ENCODE measurements at places on chromosomes 6 and 20. TPM values are rescaled to one million over a fixed set of nuclear protein-coding genes. Genes with fewer than 3 reads are reported as not detected.

The STMND1 gene
- 2.9 TPM for total RNA-seq

GRCh38 chr20:49906101-49906604 lies 9.2 kb downstream of the SPATA2 start:
- DNase-seq, result peak; percentile 85

The PTCRA gene
- 10.7 TPM for total RNA-seq

- DNase-seq, result no peak
Observed at GRCh38 chr6:49918787-49919186, 45.2 kb downstream of the DEFB114 start.

The RBPJL gene
- not detected for total RNA-seq

DNA sequence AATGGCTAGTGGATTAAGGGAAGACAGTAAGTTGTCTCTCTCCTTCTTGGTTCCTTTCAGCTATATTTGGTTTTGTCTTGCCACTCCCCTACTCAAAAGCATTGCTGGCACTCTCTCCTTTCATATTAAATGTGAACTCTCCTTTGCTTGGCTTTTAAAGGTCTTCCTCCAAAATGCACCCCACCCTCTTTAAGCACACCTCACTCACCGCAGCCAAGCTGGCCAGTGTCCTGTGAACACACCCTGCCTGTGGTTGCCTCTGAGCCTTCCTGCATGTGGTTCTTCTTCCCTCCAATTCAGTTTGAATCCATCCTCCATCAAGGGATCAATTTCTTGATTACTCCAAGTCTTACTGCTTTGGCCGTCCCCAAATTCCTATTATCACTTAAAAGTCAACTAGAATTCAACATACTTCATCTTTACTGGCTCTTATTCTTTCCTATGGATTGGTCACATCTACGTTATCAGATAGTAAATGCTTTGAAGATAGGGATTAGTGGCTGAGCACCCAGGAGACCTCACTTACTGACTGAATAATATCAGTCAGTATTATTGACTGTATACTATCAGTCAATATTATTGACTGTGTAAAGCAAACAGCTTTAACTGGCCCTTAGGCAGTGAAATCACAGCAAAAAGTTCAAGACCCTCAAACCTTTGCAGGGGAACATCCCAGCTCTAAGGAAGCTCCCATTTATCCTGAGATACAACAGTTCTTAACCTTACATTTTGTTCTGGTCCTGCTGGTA lies 41.6 kb upstream of the SPDEF start:
- no peak for DNase-seq

- no peak for DNase-seq
Observed at GRCh38 chr6:34094474-34095135, 51.3 kb downstream of the GRM4 start.

The FAM209A gene
- not detected for total RNA-seq

DNA sequence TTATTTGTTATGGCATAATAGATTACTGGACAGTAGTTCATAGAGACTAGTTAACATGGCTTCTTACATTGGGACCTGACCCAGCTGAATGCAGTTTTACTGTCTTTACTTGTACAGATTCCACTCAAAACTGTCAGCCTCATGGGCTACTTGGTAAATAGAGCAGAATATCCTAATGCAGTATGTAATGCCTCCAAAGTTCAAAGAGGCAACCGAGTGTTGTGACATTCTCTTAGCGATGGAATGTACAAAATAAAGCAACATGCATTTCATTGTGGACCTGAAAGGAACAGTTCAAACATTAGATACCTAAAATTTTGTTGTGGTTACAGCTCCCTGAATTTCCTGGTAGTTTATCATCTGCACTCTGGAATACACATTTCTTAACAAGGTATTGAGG lies 29.1 kb upstream of the RGS17 start:
- no peak for DNase-seq

DNA sequence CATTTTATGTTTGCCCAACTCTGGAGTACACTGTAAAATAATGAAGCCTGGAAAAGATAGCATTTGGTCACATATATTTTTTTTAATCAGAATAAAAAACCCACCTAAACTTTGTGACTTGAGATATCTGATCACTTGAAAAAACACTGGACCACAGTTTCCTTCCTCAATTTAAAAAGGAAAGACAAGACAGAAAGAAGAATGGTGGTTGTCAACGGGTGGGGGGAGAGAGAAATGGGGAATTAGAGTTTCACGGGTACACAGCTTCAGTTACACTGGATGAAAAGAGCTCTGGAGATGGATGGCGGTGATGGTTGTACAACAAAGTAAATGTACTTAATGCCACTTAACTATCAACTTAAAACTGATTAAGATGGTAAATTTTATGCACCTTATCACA lies 14.7 kb upstream of the DST start:
- no peak for DNase-seq

- DNase-seq, result no peak
Observed at GRCh38 chr6:63352069-63352543, 32.3 kb upstream of the LGSN start.

- DNase-seq, result no peak
Observed at GRCh38 chr6:438634-439170, 47.1 kb downstream of the IRF4 start.

The EDN3 gene
- 2.1 TPM for total RNA-seq

The WFDC12 gene
- not detected for total RNA-seq

DNA sequence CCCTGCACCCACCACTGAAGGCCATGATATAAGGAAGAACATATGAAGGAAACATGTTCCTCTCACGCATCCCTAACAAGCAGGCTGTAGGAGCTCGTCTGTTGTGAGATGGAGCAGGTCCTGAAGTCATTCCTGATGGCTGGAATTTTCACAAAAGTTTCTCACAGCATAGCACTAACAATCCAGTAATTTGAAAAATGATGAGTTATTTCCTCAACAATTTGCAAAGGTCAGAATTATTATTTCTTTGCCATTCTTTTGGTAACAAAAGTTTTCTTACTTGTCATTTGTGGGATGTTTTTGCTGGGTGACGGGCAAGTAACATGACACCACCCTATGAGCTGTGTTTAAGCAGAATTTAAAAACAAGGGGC lies 27.6 kb upstream of the FRMD1 start:
- DNase-seq, result no peak

- no peak for DNase-seq
Observed at GRCh38 chr6:19289457-19289856, 547.7 kb upstream of the ID4 start.

- DNase-seq, result no peak
Observed at GRCh38 chr20:20552076-20552475, 160.4 kb downstream of the RALGAPA2 start.

The AP5S1 gene
- 12.5 TPM for total RNA-seq

DNA sequence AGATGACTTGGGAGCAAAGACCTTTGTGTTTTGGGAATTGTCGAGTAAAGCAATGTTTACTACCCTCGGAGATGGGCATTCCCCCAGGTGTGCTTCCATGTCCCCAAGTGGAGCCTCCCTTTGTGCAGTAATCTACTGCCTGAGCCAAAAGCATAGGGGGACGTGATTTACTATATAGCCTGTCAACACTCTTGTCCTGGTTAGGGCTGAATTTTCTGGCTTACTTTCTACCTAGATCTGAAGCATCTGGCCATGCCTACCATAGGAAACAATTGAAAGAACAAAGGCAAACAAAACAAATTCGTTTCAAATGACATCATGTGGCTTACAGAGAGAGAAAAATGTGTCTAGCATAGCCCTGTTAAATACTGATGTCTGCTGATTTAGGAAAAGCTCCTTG lies 350.6 kb downstream of the SAMD5 start:
- DNase-seq, result no peak

DNA sequence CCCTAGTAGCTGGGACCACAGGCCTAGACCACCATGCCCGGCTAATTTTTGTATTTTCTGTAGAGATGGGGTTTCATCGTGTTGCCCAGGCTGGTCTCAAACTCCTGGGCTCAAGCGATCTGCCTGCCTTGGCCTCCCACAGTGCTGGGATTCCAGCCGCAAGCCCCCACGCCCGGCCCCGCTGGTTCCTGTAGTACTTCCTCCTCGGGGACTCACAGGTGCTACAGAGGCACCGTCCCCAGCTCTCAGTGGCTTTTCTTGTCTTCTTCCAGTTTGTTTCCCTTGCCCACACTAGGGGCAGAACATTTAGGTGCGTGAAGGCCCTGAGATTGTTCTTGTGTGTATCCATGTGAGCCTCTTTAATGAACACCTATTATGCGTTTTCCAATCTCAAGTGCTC lies 773 bp upstream of the ZBP1 start:
- peak; percentile 74 for DNase-seq

DNA sequence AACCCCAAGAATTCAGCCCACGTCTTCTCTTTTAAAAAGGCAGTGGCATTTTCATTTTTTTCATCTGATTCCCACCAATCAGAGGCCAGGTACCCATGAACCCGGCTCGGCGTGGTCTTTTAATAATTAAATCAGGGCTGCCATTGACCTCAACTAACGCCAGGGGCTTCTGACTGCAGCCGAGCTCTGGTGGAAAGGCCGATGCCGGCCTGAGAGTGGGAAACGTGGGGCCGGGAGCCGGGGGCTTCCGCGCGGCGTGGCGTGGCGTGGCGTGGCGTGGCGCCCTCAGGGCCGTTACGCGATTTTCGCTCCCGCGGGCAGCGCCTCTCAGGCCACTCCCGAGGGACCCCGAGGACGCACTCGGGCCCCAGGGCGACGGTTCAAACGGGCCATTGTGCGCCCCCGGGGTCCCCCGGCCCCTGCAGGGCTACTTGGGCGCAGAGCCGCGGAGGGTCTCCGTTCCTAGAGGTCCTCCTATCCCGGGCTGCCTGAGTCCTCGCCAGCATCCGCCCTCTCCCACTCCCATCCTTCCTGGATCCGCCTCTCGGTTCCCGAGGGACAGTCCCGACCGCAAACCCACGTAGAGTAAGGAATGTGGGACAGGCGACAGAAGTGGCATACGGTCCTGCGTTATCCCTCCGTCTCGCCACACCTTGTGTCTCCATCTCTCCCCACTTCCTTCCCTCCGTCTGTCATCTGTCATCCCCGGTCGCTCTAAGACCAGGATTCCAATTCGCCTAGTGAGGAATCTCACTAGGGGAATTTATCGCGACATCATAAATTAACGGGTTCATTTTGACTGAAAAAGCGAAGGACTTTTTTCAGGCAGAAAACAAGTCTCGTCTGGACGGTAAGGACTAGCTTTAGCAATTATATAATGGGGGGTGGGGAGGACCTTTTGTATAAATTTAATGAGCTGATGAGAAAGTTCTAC lies 876 bp upstream of the TBPL1 start:
- peak; percentile 56 for DNase-seq

The VWA7 gene
- total RNA-seq, result 6.2 TPM

GRCh38 chr6:53679446-53679933 lies 13.9 kb upstream of the KLHL31 start:
- no peak for DNase-seq

DNA sequence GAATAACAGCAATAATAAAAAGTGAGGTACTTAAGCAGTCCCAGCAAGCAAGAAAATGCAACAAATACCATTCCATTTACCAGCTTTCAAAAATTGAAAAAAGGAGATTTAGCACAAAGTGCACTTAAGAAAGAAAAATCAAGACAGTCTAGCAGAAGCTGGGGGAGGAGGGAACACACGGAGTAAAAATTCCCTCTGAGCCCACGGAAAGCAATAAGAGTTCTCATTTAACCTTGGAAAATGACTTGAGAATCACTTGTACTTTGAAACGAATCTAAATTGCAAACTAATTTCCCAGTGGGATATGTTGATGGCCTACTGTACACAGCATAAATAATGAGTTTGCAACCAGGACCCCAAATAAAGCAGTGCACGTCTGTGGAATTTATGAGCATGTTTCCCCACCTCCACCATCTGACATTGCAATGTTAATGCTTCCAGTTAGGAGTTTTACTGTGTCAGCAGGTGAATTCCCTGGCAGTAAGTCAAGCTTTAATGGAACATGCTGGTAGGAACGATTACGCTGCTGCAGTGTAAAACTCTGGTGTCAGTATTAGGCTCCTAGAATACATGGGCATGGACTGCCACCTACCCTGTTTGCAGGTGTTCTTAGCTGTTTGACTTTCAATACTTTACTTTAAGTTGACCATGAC lies 386.8 kb downstream of the HDGFL1 start:
- DNase-seq, result no peak

GRCh38 chr6:125658759-125659431 lies 90.5 kb upstream of the HEY2 start:
- DNase-seq, result no peak

GRCh38 chr20:2698186-2698817 lies 5.7 kb downstream of the EBF4 start:
- peak; percentile 44 for DNase-seq

DNA sequence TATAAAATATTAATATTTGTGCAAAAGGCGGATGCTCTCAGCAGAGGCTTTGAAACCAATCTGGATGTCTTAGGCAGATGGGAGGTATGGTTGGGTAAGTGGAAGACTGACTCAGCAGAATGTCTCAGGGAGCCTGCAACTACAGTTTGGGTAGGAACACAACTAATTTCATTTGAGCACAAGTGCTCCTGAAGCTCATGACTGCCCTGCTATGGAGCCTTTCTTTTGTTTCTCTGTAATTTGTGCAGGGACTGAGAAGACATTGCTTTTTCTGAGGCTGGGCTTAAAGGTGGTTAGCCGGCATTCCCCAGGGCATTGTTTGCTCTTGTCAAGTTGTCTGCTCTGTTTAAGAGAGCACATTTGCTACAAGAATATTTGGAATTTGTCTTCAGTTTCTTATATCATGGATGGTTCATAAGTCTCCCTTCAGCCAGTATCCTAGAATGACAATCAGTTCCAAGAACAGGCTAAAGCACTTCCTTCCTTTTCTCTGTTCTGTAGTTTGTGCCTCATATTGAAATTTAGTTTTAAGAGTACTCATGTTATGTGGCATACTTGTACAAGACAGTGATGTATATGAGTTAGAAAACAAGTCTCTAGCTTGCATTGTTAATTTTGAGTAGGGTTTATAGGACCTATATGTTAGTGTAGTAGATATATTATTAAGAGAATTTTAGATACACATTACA lies 208.3 kb downstream of the ZFAND3 start:
- DNase-seq, result no peak

The TMEM74B gene
- total RNA-seq, result 85.9 TPM

- no peak for DNase-seq
Observed at GRCh38 chr6:127305741-127306140, 37.7 kb downstream of the ECHDC1 start.

GRCh38 chr6:17045581-17046322 lies 56.1 kb upstream of the STMND1 start:
- DNase-seq, result no peak

GRCh38 chr6:56806368-56806767 lies 148.5 kb upstream of the BEND6 start:
- DNase-seq, result no peak

The DYNLT2 gene
- 1.1 TPM for total RNA-seq
